ENCODE measurements at places on chromosomes 4 and X. TPM values are rescaled to one million over a fixed set of nuclear protein-coding genes. Genes with fewer than 3 reads are reported as not detected.

The MANBA gene
- total RNA-seq = 29.8 TPM

The MAGEC1 gene
- not detected for total RNA-seq

The DACH2 gene
- not detected for total RNA-seq

The HTR2C gene
- not detected for total RNA-seq

The RBM47 gene
- total RNA-seq = 3.3 TPM

The SPANXB1 gene
- not detected for total RNA-seq

The AFP gene
- not detected for total RNA-seq

DNA sequence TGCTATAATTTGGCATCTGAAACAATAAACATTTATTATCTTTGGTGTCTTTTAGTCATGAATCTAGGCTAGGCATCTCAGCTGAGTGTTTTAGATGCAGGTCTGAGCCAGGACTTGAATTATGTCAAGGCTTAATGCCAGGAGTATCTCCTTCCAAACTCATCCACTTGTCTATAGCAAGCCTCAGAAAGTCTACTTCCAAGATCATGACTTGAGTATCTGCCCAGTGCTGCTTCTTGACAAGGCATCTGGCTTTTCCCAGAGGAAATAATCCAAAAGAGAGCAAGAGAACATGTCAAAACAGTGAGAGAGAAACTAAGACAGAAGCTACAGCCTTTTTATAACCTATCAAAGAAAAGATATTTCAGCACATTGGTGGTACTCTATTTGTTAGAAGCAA lies 1052.1 kb upstream of the PCDH10 start:
- DNase-seq = no peak

DNA sequence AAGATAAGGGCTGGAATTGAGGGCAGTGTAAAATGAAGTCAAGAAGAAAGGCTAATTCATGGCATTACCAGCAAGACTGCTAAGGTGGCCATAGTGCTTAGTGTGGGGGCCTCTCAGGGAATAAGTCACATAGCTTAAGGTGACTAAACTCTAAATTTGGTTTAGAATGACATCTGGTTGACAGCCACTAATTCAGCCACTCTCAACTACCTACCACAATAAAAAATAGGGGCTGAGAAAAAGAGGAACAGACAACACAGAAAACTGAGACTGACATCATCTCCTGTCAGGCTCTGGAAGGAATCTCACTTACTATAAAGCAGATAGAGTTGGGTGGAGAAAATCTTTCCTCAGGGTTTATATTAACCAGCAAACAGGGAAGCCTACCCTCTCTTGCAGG lies 96.9 kb downstream of the CHRDL1 start:
- DNase-seq = no peak

- DNase-seq = no peak
Measured at GRCh38 chr4:37946503-37947179, 13.6 kb upstream of the PTTG2 start.

- DNase-seq = no peak
Measured at GRCh38 chr4:179399054-179399782, 1957.0 kb upstream of the AGA start.

The MAGEA1 gene
- not detected for total RNA-seq

DNA sequence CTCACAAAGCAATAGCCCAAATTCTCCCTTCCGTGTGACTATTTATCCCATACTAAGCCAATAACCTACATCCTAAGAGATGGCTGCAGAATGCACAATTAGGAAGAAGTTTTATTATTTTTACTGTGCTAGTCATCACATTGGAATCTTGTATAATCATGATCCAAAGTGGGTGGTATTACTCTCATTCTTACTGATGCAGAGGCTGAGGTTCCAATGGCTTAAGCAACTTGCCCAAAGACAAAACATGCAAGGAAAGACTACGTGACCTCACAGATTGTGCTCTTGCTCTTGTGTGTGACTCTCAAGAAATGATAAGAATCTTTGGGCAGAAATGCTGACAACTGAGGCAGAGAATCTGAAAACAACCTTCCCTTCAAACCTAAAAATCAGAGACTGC lies 212.2 kb downstream of the LDB2 start:
- no peak for DNase-seq

DNA sequence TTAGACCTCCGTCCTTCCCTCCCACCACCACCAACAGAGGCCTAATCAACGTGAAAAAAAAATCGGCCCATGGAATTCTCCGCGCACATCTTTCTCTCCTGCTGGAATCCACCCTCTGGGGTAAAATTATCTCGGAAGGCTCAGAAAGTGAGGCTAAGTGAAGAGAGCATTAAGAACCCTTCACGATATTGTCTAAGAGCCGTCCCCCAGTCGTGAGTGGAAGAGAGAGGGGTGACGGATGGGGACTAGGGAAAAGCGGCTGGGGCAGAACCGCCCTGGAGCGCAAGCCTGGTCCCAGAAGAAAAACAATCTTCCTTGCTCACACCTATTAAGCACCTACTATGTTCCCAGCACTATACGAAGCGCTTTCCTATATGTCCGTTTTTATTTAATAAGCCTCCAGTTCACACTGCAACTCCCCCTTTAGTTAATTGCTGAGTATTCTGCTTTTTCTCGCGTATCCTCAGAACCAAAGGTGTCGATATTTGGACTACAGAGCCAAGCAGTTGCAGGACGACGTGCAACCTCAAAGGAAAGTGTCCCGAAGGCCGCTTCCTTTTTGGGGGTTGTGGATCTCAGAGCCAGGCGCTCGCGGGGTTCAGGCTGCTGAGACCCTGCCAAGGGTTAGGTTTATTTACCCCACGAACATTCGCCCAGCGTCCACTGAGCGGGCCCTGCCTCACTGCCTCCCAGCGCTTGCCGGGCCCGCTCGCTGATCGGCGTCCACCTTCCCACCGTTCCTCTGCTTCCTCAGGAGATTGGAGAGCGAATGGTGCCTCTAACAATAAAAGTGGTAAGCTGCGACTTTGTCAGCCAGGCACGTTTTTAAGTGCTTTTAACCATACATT lies 889 bp downstream of the MGARP start:
- no peak for DNase-seq

The TIGD4 gene
- total RNA-seq = 0.40 TPM

The DCX gene
- total RNA-seq = 0.19 TPM

DNA sequence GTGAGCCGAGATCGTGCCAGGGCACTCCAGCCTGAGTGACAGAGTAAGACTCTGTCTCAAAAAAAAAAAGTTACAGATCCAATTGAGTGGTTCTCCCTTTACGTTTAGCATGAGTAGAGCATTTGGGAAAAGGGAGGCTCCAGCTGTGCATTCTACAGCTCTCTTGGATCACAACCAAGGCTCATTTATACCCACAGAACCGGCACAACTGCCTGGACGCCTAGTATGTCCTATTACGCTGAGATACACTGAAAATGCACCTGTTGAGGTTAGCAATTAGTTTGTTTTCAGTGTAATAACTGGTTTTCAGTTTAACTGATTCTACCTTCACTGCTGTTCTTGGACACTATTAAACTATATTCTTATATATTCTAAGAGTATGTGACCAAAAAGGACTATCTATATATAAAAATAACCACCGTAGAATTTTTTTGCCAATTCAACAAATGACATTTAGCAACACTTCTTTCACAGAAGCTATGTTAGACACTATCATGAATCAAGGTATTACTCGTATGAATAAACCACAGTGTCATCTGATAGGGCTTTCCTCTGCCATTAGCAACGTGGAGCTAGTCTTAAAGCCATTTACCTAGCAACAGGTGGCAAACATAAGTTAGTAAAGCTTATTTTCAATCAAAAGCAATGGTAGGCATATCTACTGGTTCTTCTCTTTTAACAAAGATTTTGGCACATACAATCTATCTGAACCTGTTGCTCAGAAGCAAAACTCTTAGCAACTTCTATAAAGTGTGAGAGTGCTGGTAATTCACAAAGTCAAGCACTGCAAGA lies 3.6 kb downstream of the OTUD4 start:
- no peak for DNase-seq

DNA sequence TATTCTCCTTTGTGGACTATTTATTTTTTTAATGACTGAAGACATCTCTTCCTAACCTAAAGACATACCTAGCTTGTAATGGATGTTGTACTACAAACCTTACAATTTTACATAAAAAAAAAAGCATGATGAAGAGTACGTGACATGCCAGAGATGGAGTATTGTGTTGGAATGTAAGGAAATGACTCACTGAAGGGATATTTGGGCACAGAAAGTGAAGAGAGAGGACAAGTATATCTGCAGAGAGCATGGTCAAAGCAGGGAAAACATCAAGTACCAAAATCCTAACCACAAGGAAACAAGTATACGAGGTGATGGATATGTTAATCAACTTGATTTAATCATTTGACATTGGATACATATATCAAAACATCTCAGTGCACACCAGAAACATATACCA lies 1051.4 kb upstream of the PRKX start:
- no peak for DNase-seq

- DNase-seq = peak; percentile 70
Measured at GRCh38 chr4:8646296-8647093, 53.9 kb downstream of the CPZ start.

The UCP1 gene
- not detected for total RNA-seq

The ZIC3 gene
- not detected for total RNA-seq

DNA sequence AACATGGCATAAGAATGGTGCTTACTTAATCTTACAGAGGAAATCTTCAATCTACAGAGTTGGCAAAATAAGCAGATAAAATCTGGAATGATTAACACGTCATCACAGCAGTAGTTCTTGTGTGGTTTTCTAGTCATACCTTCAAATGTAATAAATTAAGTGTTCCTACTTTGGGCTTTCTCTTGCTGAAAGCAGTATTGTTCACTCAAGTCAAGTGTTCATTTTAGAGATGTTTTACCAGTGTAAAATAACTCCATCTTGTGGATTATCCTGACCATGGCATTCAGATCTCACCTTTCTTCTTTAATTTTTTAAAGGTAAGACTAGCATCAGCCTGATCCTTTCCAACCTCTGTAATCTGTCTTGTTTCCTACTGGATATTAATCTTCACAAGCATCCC lies 72.9 kb downstream of the ADAMTS3 start:
- no peak for DNase-seq

GRCh38 chr4:81565142-81565870 lies 93.6 kb upstream of the RASGEF1B start:
- peak; percentile 91 for DNase-seq

- no peak for DNase-seq
Measured at GRCh38 chrX:2228536-2228935, 272.2 kb downstream of the DHRSX start.

DNA sequence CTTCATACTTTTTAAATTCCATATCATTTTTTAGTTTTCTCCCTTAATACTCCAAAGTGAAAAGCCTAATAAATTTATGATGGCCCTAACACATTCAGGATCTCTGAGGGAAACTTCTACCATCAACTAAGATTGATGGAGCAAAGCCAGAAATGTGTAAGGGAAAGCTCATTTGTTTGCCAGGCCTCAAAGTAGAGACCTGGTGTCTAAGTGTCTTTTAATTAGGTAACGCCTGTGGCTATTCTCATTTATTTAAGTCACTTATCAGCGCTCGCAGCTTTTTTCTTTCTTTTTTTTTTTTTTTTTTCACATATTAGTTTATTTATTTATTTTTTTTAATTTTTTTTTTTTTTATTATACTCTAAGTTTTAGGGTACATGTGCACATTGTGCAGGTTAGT lies 242.4 kb downstream of the TMA16 start:
- DNase-seq = no peak

DNA sequence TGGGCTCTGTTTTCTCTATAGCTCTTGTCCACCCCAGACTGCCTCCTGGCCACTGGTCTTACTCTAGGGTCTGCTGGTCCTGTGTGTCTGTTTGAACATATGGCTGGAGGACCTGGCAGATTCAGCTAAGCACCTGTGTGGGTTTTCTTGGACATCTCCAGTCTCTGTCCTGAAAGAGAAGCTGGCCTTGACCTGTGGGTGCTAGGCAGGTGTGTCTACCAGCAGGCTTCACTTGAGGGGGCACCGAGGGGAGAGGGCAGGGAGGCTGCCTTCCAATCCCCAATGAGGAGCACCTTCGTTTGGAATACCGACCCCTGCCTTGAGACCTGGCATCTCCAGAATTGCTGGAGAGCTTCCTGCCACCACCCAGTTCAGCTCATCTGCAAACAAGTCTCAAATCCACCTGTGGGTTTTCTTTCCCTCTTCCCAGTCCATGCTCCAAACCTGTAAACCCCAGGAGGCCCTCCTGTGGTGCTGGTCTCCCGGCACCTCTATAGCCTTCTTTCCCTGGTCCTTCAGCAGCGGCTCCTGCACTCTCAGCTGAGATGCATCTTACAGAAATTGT lies 45.2 kb downstream of the HTRA3 start:
- peak; percentile 66 for DNase-seq

The XAGE2 gene
- not detected for total RNA-seq

DNA sequence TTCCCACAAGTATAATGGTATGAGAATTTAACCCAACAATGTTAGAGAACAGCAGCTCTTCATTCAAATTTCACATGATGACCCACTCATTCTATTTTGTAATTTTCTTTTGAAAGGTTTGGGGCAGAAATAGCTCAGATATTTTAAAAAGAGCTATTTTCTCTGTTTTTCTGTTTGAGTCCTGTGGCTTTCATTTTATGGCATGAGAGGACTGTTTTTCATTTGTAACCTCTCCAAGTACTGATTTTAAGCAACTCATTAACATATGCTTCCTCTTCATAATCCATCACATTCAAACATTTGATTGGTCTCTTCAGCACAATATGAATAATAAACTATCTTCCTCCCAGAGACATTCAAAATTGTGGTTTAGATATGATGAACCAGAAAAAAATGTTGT lies 129.0 kb upstream of the TEX13A start:
- no peak for DNase-seq

DNA sequence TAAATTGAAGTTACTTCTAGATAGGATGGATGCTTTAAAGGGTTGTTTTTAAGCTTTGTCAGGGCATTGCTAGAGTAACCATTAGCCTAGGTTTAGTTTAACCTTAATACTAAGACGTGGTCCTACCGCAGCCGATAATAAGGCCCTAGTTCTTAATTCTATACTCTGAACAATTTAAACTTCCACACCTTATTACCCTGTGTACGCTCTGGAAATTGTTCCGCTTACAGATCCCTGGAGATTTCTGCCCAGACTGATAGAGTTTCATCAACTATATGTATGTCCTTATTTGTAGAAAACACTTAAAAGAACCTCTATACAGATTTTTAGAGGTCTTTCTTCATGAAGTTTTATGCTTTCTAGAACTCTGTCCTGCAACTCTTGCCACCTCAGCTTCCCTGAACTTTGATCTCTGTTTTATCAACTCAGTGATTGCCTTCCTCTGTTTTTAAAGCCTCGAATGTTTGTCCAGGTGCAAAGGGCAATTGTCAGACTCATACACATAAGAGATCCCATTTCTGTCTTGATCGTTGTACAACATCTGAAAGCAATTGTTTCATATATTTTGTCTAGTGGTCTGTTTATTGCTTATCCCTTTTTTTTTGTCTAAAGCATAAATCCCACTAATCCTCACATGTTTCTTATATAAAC lies 71.1 kb upstream of the VCX start:
- no peak for DNase-seq

The PAGE4 gene
- total RNA-seq = not detected

The EPHA5 gene
- 0.22 TPM for total RNA-seq

The SPANXN3 gene
- not detected for total RNA-seq

The CLDN34 gene
- total RNA-seq = not detected

The FOXR2 gene
- total RNA-seq = not detected
